ENCODE measurements at places on chromosomes 12 and 14. TPM values are rescaled to one million over a fixed set of nuclear protein-coding genes. Genes with fewer than 3 reads are reported as not detected.

DNA sequence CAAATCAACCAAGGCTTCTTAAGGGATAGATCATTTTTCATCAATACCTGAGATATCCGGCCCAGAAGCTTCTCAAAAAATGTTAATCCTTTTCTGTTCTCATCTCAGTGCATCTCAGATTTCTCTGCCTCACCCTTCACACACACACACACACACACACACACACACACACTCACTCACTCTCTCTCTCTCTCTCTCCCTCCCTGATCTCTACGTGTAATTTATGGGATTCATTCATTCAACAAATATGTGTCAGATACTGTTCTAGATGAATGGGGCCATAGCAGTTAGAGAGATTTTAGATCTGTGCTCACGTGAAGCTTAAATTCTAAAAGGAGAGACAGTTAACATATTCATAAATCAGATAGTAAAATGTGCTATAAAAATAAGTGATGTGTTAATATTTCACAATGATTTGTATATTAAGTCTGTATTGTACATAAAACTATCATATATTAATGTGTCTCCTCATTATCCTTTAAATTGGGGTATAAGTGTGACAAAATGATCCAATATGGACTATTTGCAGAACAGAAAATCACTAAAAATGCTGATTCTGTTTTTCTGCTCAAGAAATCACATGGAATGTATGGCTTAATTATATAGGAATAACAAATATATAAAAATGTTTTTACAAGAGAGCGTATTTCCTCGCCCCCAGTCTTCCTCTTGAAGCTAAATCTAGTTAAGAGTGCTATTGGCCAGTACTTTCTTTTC, 7.3 kb upstream of the FRMD6 start:
- no peak for DNase-seq

- DNase-seq, result no peak
Observed at GRCh38 chr14:59333668-59334067, 131.5 kb downstream of the GPR135 start.

DNA sequence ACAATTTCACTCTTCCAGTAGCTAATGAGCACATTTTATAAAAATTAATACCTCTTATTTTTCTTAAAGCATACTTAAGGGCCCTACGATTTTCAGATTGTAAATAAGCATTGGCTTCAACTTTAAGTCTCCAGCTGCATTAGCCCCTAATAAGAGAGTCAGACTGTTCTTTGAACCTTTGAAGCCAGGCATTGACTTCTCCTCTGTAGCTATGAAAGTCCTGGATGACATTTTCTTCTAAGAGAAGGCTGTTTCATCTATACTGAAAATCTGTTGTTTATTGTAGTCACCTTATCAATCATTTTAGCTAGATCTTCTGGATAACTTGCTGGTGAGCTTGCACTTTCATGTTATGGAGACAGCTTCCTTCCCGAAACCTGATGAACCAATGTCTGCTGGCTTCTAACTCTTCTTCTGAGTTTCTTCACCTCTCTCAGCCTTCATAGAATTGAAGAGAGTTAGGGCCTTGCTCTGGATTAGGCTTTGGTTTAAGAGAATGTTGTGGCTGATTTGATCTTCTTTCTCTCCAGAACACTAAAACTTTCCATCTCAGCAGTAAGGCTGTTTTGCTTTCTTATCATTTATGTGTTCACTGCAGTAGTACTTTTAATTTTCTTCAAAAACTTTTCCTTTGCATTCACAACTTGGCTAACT, 377.1 kb upstream of the RGS6 start:
- no peak for DNase-seq

BRI3BP gene
- 5.2 TPM for total RNA-seq

PHETA1 gene
- 13.5 TPM for total RNA-seq
